ENCODE measurements at places on chromosomes 7 and 10.
A peak's percentile ranks its signal among the peaks of the same experiment; 100 is the strongest.

DNA sequence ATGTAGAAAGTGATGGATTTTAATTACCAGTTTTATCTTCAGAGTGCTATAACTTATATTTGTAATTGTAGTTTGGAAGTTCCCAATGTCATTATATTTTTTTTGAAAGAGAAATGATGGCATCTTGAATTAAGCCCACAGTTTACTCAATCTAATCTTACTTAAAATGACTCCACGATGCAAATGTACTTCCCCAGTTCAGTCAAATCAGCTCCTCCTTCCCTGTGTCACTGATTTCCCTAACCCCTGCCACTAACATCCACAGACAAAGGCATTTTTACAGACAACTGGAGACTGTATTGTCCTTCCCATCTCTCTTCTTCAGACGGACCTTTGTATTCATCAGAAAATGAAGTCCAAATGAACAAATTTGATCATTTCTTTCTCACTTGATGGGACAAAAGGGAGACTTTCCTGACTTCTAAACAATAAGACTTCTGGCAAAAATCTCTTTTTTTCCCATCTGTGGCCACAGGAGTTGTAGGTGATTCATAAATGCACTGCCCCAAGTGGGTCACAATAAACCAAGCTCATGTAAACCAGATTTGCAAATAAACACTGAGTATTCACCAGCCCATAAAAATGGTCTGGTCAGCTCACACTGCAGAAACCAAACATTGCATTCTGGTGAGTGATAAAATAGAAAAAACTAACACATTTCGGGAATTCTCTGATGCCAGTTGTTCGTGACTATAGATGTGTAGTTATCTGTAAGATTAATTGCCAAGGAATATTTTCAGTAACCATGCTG, 162.9 kb downstream of the FANK1 start:
- DNase-seq: no peak

DNA sequence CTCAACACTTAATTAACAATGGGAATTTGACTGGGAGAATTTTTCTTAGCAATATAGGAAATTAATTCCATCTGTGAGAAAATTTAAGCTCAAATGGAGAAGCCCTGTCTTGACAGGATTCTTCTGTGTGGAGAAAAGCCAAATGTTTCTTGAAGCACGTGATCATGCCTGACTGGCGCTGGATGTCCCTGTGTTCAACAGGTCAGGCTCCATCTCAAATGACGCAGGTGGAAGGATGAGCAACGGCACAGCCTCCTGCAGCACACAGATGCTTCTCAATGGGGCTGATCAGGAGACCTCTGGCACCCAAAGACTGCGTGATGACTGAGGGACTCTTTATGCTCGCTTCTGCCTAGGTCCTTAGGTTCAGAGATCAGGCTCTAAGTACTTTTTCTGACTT, 143.8 kb downstream of the RSU1 start:
- no peak for DNase-seq

- DNase-seq: peak; percentile 76
Observed at GRCh38 chr10:119595676-119596515, 868 bp downstream of the TIAL1 start.

- DNase-seq: no peak
Observed at GRCh38 chr10:98449287-98449686, 2.6 kb upstream of the HPS1 start.

GRCh38 chr7:44072364-44073231, 7.2 kb upstream of the PGAM2 start:
- DNase-seq: no peak

GRCh38 chr7:49852619-49853462, 79.4 kb downstream of the VWC2 start:
- peak; percentile 42 for DNase-seq

DNA sequence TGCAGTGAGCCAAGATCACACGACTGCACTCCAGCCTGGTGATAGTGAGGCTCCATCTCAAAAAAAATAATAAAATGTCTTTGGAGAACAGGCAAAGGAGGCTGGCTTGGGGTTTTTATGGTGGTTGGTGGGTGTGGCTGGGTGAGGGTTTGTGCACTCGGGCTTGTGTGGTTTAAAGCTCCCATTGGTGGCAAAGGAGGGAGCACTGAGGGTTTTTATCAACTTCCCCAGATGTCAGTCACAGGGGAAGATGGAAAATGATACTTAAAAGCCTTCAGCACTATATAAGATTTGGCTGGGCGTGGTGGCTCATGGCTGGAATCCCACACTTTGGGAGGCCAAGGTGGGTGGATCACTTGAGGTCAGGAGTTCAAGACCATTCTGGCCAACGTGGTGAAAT, 16.3 kb upstream of the RNF216 start:
- DNase-seq: no peak

- no peak for DNase-seq
Observed at GRCh38 chr10:71832967-71833366, 18.1 kb downstream of the PSAP start.

GRCh38 chr7:17661982-17662585, 278.2 kb downstream of the SNX13 start:
- no peak for DNase-seq

- peak; percentile 53 for DNase-seq
Observed at GRCh38 chr7:102079140-102080018, 207.3 kb upstream of the SH2B2 start.

- DNase-seq: no peak
Observed at GRCh38 chr10:71882813-71883659, 32.0 kb upstream of the PSAP start.

DNA sequence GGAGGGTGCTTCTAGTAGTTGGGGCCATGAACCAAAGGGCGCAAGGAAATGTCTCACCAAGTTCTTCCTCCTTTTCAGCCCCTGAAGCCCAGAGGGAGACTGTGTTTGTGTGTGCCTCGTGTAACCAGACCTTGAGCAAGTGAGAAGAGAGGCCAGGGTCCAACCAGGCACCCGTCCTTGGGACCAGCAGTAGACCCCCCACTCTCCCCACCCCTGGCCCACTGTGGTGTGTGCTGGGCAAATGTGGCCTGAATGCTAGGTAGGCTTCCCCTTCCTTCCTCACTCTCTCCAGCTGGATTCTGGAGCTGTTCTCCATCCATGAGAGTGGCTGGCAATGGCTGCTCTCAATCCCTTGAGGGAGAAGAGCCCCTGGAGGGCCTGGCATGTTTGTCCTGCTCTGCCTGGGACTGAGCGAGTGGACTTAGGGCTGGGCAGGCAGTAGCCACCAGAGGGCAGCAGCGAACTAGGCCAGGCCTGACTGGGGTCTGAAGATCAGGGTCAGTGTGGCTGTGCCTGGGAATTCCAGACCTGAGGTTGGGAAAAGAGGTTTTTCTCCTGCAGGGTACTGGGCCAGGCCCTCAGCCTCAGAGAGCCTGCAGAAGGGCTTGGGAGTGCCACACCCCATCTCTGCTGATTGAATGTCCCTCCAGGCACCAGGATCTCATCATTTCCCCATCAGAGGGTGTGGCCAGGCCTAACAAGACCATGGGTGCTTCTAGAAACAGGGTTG, 12.5 kb downstream of the SFRP5 start:
- peak; percentile 49 for DNase-seq

DNA sequence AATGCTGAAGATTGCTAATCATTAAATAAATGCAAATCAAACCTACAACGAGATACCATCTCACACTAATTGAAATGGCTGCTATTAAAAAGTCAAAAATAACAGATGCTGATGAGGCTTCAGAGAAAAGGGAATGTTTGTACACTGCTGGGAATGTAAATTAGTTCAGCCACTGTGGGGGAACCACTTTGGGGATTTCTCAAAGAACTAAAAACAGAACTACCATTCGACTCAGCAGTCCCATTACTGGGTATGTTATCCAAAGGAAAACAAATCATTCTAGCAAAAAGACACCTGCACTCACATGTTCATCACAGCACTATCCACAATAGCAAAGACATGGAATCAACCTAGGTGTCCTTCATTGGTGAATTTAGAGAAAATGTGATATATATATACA, 379.0 kb upstream of the CNTNAP2 start:
- DNase-seq: no peak

DNA sequence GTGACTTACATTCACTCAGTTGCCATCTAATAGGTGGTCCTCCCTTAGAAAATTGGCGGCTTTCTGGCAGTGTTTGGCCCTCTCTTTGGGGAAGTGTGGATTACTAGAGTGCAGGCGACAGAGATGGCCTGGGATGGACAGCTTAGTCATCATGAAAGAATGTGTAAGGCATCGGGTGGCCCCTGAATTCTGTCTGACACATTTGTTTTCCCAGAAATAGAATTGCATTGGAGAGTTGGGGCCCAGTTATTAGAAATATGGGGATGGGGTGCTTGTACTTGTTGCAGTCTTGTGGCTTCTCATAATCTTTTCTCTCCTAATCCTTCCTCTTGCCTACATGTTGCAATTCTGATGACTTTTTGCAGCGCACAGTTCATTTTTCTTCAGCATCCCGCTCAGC, 13.8 kb downstream of the TCF7L2 start:
- no peak for DNase-seq

GRCh38 chr10:61627266-61627665, 35.5 kb upstream of the CABCOCO1 start:
- DNase-seq: no peak

DNA sequence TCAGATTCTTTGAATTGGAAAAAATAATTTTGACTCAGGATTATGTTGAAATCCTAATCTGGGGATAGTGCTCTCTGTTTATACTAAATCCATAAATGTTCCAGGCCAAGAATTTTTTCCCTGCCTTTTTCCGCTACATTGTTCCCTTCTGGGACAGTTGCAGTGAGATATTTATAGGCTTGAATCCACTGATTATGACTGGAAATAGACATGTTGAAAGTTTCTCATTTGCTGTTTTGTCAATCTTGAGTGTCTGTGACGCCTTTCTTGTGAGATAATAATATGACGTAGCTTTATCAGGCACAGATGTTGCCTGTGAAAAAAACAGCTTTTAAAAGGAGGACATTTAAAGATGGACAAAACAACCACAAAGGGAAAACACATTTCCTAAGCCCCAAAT, 155.9 kb downstream of the ARID5B start:
- no peak for DNase-seq

DNA sequence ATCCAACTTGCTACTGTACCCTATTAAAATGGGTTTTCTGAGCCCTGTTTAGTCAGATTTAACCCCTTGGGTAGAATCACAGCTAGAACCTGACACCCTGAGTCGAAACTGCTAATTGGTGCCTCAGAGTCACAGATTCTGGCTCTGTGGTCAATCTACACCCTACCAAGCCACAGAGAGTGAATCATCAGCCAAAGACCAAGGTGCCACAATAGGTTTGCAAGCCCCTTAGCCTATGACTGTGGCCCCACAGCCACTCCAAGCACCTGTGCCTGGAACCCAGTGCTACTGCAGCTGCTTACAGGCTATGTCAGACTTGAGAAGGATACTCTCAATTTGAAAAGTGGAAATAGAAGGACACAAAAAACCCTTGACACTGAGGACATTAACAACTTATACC, 202.8 kb upstream of the KCND2 start:
- no peak for DNase-seq

DNA sequence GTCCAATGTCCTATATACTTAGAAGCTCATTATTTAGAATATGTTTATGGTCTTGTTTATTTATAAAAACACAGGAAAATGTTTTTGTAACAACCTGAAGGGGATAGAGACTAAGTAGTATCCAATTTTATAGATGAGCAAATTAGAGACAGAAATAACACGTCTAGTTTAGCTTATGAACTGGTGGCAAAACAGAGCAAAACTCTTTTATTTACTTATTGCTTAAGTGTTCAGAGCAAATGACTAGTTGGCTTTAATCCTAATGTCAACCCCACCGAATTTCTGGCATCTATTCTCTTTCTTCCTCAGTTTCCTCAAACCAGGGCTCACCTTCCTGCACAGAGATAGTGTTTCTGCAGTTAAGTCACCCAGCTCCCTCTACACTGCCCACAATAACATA, 792.8 kb downstream of the REEP3 start:
- DNase-seq: no peak

- DNase-seq: no peak
Observed at GRCh38 chr7:79876848-79877252, 257.8 kb upstream of the GNAI1 start.

- no peak for DNase-seq
Observed at GRCh38 chr7:30429156-30429530, 49.4 kb downstream of the NOD1 start.

DNA sequence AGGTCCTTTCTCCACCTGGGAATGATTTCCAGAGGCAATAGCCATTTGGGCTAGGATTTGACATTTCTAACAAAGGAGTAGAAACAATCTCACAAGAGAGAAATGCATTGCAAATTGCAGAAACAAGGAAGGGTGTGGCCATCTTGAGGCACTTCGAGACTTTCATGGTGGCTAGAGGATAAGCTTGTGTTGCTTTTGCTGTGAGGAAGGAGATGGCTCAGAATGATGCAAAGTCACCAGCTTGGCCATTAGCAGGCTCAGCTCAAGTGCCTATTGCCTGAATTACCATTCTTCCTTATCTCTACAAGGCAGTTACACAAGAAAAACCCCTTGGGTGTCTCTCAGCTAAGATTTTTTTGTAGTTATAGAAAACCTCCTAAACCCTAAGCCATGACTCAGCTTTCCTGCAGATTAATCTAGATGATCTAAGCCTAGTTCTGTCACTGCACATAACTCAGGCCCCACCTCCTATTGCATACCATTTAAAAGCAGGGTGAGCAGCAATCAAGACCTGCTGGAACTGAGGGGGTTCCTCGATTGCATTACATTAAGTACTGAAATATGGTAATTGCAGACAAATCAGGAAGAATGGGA, 683.1 kb downstream of the NRG3 start:
- no peak for DNase-seq

GRCh38 chr10:90738885-90739284, 119.0 kb downstream of the HTR7 start:
- DNase-seq: no peak

GRCh38 chr10:70549962-70550458, 52.5 kb downstream of the PRF1 start:
- peak; percentile 64 for DNase-seq

DNA sequence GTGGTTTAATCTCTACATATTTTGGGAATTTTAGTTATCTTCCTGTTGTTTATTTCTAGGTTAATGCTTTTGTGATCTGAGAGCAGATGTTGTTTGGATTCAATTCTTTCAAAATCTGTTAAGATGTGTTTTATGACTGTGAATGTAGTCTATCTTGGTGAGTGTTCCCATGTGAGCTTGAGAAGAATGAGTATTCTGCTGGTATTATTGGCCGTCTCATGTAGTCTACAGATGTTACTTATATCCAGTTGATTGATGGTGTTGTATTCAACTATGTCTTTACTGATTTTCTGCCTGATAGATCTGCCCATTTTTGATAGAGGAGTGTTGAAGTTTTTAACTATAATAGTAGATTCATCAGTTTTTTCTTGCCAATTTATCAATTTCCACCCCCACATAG, 141.4 kb upstream of the FOXP2 start:
- no peak for DNase-seq

DNA sequence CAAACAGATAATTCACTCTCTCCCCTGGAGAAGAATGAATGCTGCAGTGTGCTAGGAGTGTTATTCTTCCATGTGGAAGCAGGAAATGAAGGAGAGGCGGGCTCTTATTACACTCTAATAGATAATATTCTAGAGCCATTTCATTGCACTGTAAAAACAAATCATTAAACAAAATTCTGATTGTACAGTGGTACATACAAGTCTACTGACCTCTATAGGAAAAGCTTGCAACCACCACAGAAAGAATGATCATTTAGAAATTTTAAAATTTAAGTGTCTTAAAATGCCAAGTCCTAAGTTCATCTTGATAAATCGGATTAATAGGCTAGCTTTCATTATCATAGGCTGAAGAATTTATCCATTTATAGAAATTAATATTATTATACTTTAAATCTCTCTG, 960.3 kb upstream of the LRRN3 start:
- no peak for DNase-seq

GRCh38 chr7:235576-236395, 43.4 kb downstream of the FAM20C start:
- DNase-seq: no peak
